ENCODE measurements at places on chromosomes 7 and 10. TPM values are rescaled to one million over a fixed set of nuclear protein-coding genes. Genes with fewer than 3 reads are reported as not detected.

ZPBP gene
- not detected for total RNA-seq

ATOH7 gene
- total RNA-seq: not detected

DNA sequence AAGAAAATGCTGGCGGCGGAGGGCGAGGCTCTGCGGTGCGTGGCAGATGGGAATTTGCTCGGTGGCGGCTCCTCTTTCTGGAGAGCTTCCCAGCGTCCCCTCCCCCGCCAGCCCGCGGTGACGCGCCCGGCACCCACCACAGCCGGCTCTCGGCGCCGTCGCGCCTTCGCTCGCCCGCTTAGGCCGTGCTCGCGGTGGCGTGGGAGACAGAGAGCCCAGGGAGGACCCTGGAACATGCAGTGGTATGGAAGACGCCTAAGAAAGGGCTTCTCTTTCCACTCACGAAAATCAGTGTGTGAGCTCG lies 576 bp upstream of the CSGALNACT2 start:
- H3K4me3 ChIP-seq: peak overlapping the region; percentile 81
- peak overlapping the region; percentile 99 for H3K27ac ChIP-seq
- H3K27me3 ChIP-seq: no peaks in the 10 kb centered on the region
- H3K4me1 ChIP-seq: no peaks in the 10 kb centered on the region
- no peaks in the 10 kb centered on the region for H3K36me3 ChIP-seq
- no peak for DNase-seq

GRCh38 chr7:132485136-132485535 lies 91.1 kb downstream of the PLXNA4 start:
- H3K4me1 ChIP-seq: no peaks in the 10 kb centered on the region
- H3K27ac ChIP-seq: no peak overlapping the region
- no peaks in the 10 kb centered on the region for H3K36me3 ChIP-seq
- no peak overlapping the region for H3K4me3 ChIP-seq
- no peaks in the 10 kb centered on the region for H3K27me3 ChIP-seq
- no peak for DNase-seq

- H3K4me1 ChIP-seq: peaks cover 24% of the 10 kb centered on the region
- H3K27ac ChIP-seq: peak overlapping the region; percentile 46
- H3K36me3 ChIP-seq: peaks cover 38% of the 10 kb centered on the region
- DNase-seq: no peak
- no peak overlapping the region for H3K4me3 ChIP-seq
- H3K27me3 ChIP-seq: no peaks in the 10 kb centered on the region
Measured at GRCh38 chr7:4791738-4792536, 16.5 kb downstream of the AP5Z1 start.

RARRES2 gene
- 197 TPM for total RNA-seq

All from right atrium auricular region (tissue), 2 donors.